ENCODE measurements at places on chromosomes 16 and 17. TPM values are rescaled to one million over a fixed set of nuclear protein-coding genes. Genes with fewer than 3 reads are reported as not detected.
A peak's percentile ranks its signal among the peaks of the same experiment; 100 is the strongest.

DNA sequence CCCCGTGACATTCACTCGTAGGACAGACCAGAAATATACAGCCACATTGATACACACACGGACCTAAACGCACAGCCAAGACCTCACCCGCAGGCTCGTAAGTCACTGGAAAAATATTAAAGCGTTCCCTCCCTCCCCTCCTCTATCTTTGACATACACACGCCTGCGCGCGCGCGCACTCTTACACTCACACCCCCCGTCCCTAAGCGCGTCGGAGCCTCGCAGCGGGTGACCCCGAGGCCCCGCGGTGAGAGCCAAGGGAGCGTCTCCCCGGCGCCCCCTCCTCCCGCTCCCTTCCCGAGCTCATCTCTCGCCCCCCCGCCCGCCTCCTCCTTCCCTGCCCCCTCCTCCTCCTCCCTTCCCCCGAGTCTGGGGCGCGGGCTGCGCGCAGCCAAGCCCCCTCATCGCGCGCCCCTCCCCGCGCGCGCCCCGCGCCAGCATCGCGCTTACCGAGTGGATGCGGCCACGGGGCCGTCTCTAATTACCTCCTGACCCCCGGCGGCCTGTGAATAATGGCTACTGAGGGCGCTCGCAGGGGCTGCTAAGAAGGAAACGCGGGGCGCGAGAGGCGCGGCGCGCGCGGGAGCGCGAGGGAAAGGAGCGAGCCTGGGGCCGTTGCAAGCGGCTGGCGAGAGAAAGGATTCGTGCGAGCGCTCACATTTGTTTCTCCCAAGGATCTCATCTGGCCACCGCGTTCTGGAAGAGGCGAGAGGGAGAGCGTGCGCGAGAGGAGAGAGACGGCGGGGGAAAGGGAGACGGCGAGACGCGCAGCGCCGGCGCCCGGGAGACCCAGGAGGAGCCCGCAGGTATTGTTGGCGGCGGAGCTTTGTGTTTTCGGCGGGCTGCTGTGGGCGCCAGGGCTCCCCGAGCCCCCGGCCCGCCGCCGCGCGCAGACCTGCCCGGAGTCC lies 42.4 kb downstream of the RAI1 start:
- DNase-seq: peak; percentile 88
- H3K27me3 ChIP-seq: peaks cover 45% of the 10 kb centered on the region
- no peaks in the 10 kb centered on the region for H3K36me3 ChIP-seq

Gene ACSM2A
- not detected for total RNA-seq

DNA sequence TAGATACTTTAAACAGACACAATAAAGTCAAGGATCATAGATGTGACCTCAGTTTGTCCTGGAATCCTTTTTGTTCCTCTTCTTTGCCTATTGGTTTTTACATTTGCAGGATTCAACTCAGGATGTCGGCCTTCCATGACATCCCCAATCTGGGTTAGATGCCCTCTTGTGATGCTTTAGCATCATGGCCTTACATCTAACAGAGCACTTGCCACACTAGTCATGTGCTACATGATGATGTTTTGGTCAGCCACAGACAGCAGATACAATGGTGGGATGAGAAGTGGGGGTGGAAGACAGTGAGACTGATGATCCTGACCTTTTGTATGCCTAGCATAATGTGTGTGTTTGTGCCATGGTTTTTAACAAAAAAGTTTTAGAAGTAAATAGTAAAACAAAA lies 1.8 kb upstream of the SYNRG start:
- peaks cover 39% of the 10 kb centered on the region for H3K36me3 ChIP-seq
- H3K4me3 ChIP-seq: no peak overlapping the region
- no peak overlapping the region for H3K27ac ChIP-seq

- H3K36me3 ChIP-seq: peaks cover 15% of the 10 kb centered on the region
- H3K27ac ChIP-seq: peak overlapping the region; percentile 90
- DNase-seq: peak; percentile 59
- H3K27me3 ChIP-seq: no peaks in the 10 kb centered on the region
- no peak overlapping the region for H3K4me3 ChIP-seq
These were observed 18.4 kb downstream of the GPR179 start for GRCh38 chr17:38325221-38325851.

DNA sequence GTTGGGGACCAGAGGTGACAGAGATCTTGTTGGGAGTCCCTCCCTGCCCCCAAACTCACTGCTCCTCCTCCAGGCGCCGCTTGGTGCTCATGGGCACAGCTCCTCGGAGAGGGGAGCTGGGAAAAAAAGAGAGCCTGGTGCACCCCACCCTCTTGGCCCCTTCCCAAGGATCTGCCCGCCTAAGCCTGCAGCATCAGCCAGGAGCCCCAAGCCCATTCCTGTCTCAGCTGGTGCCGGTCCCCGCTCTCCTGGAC lies 400 bp downstream of the HCFC1R1 start:
- no peak overlapping the region for H3K27ac ChIP-seq
- no peaks in the 10 kb centered on the region for H3K27me3 ChIP-seq
- peaks cover 30% of the 10 kb centered on the region for H3K36me3 ChIP-seq
- H3K4me3 ChIP-seq: peak overlapping the region; percentile 97
- peaks cover 12% of the 10 kb centered on the region for H3K4me1 ChIP-seq

DNA sequence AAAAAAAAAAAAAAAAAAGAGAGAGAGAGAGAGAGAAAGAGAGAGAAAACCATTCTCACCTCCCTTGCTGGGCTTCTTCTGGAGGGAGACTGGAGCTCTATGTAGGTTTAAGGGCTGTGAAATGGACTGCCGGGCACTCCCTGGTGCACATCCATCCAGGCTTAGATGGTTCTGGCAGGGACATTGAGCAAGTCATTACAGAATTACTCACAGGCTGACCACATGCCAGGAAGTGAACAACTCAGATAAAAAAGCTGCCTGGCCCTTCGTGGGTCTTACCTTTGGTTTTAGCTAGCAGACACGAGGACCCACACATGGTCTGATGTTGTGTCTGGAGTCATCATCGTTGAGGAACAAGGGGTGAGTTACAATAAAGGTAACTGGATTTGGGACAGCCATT lies 847.4 kb upstream of the EEF2KMT start:
- H3K27me3 ChIP-seq: no peaks in the 10 kb centered on the region
- H3K4me3 ChIP-seq: no peak overlapping the region
- DNase-seq: no peak
- H3K27ac ChIP-seq: no peak overlapping the region
- H3K36me3 ChIP-seq: no peaks in the 10 kb centered on the region

- DNase-seq: peak; percentile 73
- H3K27ac ChIP-seq: no peak overlapping the region
- H3K4me3 ChIP-seq: no peak overlapping the region
- H3K36me3 ChIP-seq: peaks cover 37% of the 10 kb centered on the region
- H3K4me1 ChIP-seq: no peaks in the 10 kb centered on the region
These were observed 17.1 kb upstream of the CRK start for GRCh38 chr17:1473170-1473569.

DNA sequence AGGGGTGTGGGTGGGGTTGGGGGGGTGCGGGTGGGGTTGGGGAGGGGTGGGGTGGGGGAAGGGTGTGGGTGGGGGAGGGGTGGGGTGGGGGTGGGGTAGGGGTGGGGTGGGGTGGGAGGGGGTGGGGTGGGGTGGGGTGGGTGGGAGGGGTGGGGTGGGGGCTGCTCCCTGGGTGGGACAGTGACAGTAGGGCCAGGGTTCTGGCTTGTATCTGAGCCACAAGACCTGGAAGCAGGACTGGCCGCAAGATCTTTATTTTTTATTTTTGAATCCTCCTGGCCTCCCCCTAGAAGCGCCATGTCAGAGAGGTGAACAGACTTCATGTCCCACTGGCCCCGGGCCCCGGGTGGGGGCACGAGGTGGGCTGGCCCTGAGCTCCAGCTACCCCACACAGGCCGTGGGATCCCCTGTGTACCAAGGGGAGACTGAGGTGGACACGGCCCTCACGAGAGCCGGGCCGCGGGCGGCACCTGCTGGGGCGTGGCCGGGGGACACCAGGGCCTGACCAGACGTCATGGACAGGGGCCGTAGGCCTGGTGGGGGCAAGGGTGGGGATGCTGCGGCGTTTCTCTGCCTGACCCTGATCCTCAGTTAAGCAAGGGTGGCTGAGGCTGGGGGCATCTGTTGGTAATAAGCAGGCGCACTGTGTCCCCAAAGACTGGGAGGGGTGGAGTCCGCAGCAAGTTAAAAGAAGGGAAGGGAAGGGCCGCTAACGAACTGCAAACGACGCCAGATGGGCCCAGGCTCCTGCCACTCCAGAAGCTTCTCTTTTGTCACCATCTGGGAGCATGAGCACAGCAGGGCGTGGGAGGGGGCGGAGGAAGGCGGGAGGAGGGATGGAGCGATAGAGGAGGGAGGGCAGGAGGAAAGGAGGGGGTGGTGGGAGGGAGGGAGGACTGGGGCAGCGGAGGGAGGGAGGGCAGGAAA lies 22.3 kb upstream of the PABPN1L start:
- H3K27me3 ChIP-seq: no peaks in the 10 kb centered on the region
- DNase-seq: peak; percentile 74
- H3K4me3 ChIP-seq: no peak overlapping the region
- no peaks in the 10 kb centered on the region for H3K4me1 ChIP-seq
- no peaks in the 10 kb centered on the region for H3K36me3 ChIP-seq

Gene NOXO1
- not detected for total RNA-seq

Gene SBK1
- total RNA-seq: 62.5 TPM

- H3K4me3 ChIP-seq: no peak overlapping the region
- no peak for DNase-seq
- H3K36me3 ChIP-seq: no peaks in the 10 kb centered on the region
- no peak overlapping the region for H3K27ac ChIP-seq
- H3K4me1 ChIP-seq: no peaks in the 10 kb centered on the region
These were observed 358.5 kb downstream of the CA10 start for GRCh38 chr17:51799981-51800380.

DNA sequence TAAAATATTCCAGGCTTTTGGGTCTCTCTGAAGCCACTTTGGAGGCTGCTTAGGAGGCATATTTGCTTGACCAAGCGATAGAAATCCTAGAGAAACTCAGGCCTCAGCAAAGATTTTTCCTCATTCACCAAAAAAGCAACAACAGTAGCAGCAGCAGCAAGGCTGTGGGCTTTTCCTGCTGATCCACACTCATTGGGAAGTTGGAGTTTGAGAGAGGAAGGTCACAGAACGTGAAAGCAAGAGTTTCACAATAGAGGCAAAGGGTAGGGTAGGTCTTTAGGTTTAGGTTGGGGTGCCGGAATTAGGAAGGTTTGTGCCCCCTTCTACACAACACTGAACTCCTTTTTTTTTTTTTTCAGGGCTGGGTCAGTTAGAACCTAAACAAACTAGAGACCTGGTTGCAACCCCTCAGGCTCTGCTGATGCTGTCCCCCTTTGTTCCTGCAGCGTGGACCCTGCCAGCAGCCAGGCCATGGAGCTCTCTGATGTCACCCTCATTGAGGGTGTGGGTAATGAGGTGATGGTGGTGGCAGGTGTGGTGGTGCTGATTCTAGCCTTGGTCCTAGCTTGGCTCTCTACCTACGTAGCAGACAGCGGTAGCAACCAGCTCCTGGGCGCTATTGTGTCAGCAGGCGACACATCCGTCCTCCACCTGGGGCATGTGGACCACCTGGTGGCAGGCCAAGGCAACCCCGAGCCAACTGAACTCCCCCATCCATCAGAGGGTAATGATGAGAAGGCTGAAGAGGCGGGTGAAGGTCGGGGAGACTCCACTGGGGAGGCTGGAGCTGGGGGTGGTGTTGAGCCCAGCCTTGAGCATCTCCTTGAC lies 2.0 kb downstream of the TMUB2 start:
- H3K4me1 ChIP-seq: peaks cover 6% of the 10 kb centered on the region
- no peak for DNase-seq

GRCh38 chr17:8465356-8465755 lies 29.7 kb downstream of the NDEL1 start:
- no peak overlapping the region for H3K4me3 ChIP-seq
- H3K36me3 ChIP-seq: peaks cover 89% of the 10 kb centered on the region
- H3K4me1 ChIP-seq: no peaks in the 10 kb centered on the region
- H3K27ac ChIP-seq: no peak overlapping the region
- H3K27me3 ChIP-seq: no peaks in the 10 kb centered on the region

- DNase-seq: peak; percentile 44
- H3K4me1 ChIP-seq: peaks cover 2% of the 10 kb centered on the region
- peaks cover 16% of the 10 kb centered on the region for H3K27me3 ChIP-seq
These were observed 39.9 kb upstream of the CCDC182 start for GRCh38 chr17:57785022-57785421.

DNA sequence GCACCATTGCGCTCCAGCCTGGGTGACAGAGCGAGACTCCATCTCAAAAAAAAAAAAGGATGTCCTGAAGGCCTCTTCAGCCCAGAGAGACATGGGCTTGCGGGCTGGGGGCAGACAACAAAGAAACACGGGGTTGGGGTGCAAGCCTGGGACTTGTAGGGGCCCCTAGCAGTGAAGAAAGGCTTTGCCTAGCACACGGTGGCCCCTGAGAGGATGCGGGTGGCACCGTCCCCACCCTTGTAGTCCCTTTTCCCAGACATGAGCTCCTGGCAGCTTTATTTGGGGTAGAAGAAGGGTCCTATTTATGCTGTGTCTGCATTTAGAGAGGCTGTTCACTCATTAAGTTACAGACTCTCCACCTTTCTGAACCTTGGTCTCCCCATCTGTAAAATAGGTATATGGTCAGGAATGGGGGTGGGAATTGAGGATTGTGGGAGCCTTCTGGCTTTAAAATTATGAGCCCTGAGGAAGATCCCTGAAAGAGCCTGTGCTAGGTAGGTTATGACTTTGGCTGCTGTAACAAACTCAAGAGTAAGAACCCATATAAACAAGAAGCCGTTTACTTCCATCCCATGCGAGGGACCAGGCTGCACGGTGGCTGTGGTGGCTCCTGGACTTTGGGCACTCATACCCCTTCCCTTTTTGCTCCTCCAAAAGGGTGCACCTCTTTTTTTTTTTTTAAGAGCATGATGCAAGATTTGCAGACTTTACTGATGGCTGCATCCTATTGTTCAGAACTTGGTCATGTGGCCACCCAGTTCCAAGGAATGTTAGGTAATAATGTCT lies 20.6 kb upstream of the ADGRG1 start:
- H3K36me3 ChIP-seq: no peaks in the 10 kb centered on the region
- H3K4me1 ChIP-seq: peaks cover 3% of the 10 kb centered on the region
- no peak overlapping the region for H3K4me3 ChIP-seq
- peak; percentile 29 for DNase-seq
- no peak overlapping the region for H3K27ac ChIP-seq

- DNase-seq: no peak
- H3K4me1 ChIP-seq: peaks cover 28% of the 10 kb centered on the region
- peak overlapping the region; percentile 85 for H3K4me3 ChIP-seq
- H3K27ac ChIP-seq: no peak overlapping the region
- peaks cover 19% of the 10 kb centered on the region for H3K36me3 ChIP-seq
- no peaks in the 10 kb centered on the region for H3K27me3 ChIP-seq
These were observed 272 bp downstream of the CCL2 start for GRCh38 chr17:34255381-34255732.

Gene BFAR
- 71.2 TPM for total RNA-seq

Gene USP6
- total RNA-seq: 0.13 TPM

Data from endodermal cell (in vitro differentiated cells).